Lung microvascular endothelial cell (primary cell): ENCODE measurements at places on chromosomes 2 and 18. TPM values are rescaled to one million over a fixed set of nuclear protein-coding genes. Genes with fewer than 3 reads are reported as not detected.

NYAP2 gene
- not detected in 2 replicates for total RNA-seq

COL6A3 gene
- 1.8 and 3.3 TPM in 2 replicates for total RNA-seq

CCDC150 gene
- total RNA-seq, result 3.9 and 6.2 TPM in 2 replicates

EVX2 gene
- not detected in 2 replicates for total RNA-seq

GKN2 gene
- not detected in 2 replicates for total RNA-seq

TRABD2A gene
- total RNA-seq, result 0.87 and 0.99 TPM in 2 replicates

SNRNP200 gene
- 40.5 and 42.1 TPM in 2 replicates for total RNA-seq

TYW5 gene
- total RNA-seq, result 3.3 and 4.4 TPM in 2 replicates

PCARE gene
- not detected in 2 replicates for total RNA-seq

ABCA12 gene
- total RNA-seq, result under 0.01 TPM in 1 of 2 replicates, not detected in the other

MSTN gene
- not detected in 2 replicates for total RNA-seq
